AG09309 (cell line): ENCODE measurements at places on chromosomes 12 and 14.

DNA sequence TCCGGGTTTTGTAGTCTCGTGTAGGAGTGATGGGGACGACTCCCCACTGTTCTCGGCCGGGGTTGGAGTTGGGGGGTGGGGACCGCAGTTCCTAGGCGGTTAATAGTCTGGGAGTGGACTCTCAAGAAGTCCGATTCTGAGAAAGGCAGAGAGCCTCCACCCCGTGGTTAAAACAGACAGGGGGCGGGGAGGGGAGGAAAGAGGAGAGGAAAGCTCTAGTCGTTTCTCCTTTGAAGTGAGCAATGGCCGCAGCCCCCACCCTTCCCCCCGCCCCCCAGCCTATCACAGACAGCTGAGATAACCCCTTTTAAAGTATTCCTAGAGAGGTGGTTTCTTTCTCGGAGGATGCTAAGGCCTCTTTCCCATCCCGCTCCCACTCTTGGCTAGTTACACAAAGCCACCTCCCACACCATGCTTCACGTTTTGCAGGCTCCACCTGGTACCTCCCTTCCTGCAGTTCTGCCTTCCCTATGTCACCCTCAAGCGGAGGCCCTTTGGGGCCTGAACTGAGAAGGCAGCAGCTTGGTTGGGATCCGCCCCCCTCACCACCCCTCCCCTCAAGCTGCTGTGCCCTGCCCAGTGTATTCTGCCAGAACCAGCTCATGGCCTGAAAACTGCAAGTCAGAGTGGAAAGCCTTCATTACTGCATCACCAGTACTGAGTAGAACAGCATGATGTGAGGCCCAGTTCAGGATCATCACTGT is 853 bp downstream of the USP5 start:
- DNase-seq, result no peak

GRCh38 chr12:46265102-46265501 is 3.7 kb downstream of the SLC38A1 start:
- DNase-seq, result no peak

DNA sequence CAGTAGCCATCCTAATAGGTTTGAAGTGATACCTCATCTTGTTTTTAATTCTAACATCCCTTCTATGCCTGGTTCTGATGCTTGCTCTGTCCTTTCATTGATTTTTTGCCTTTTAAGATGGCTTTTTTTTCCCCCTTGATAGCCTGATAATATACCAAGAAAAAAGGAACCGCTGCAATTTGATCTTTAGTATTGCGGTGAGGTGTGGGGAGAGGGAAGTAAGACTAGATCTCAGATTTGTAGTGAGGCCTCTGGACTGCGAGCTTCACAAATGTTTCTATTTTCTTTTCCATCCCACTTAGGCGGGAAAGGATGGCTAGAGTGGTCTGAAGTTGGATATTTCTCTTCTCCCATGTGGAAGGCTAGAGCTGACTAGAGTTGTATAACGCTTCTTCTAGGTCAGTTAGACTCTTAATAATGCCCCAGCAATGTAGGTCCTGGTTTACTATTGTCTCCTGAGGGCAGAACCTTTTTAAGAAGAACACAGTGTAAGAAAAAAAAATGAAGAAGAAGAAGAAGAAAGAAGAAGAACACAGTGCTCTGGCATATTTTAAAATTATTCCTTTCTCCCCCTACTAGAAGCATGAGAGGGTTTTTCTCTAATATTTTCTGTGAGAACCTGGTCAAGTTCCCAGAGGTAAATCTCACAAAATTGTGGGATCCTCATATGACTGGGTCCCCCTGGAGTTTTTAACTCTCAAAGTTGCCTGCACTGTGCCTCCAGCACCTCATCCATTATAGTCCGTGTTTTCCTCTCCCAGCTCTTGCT is 11.9 kb upstream of the KLRB1 start:
- DNase-seq, result no peak

DNA sequence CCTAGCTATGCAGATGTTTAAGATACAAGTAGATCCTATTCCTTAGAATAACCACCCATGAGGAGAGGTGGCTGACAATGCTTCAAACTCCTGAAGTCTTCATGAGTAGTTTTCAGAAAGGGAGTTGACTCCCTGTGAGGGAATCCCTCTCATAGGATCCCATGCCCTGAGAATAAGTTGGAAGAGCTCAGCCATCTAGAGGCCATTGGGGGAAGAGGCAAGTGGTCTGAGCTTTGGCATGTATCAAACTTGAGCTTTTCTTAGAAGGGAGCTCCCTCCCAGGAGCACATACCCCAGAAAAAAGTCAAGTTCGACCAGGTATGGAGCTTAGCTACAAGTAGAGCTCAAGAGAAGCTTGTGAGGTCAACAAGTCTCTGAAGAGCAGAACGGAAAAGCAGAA is 165.7 kb upstream of the RBM19 start:
- DNase-seq, result no peak

DNA sequence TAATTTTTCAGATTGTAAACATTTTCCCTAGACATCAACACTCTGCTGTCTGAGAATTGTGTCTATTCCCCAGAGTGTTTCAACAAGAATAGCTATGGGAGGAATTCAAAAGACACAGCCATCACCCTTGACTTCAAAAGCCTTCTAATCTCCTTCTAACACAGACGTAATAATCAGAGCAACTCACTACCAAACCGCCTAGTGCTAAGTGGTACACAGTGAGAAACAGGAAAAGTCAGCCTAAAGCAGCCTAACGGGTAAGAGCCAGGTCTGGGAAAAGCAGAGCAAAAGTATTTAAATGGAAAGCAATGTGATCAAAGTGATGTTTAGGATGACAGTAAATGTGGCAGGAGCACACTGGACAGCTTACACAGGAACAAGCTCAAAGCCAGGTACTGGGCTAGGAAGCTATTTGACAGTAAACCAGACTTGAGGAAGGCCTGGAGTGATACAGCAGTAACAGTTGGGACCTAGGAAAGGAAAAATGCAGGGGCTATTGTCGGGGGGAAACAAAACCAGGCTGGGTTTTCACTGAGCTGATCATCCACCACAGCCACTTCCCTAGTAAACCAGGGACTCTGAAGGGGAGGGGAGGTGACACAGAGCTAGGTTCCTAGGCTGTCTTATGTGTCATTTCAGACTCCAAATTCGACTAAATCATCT is 29.4 kb downstream of the CORO1C start:
- no peak for DNase-seq

- no peak for DNase-seq
Observed at GRCh38 chr12:108805136-108805535, 52.2 kb downstream of the SSH1 start.

DNA sequence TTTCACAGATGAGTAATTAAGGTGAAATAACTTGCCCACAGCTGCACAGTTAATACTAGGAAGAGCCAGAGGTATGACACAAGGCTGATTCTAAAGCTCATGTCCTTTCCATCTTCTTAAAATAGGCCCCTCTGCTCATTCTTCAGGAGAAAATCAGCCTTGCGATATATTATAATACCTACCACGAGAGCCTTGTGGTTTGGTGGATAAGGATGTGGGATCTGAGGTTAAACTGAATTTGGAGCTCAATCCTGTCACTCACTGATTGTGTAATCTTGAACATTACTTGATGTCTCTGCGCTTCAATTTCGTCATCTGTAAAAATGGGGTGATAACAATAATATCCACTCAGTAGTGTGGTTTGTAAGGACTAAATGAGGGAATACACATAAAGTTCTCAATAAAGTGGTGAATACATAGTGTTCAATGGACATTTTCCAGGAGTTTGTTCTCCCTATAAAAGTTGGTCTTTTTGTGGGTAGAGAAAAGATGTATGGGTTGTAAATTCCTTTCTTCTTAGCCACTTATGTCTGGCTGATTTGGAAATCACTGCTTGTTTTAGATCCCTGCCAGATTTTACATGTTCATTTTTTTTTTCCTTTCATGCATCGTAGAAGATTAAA is 25.1 kb upstream of the ATP2B1 start:
- peak; percentile 98 for DNase-seq

- no peak for DNase-seq
Observed at GRCh38 chr12:89706986-89707702, 1.5 kb downstream of the ATP2B1 start.

- no peak for DNase-seq
Observed at GRCh38 chr14:69937367-69938081, 58.3 kb downstream of the SMOC1 start.

DNA sequence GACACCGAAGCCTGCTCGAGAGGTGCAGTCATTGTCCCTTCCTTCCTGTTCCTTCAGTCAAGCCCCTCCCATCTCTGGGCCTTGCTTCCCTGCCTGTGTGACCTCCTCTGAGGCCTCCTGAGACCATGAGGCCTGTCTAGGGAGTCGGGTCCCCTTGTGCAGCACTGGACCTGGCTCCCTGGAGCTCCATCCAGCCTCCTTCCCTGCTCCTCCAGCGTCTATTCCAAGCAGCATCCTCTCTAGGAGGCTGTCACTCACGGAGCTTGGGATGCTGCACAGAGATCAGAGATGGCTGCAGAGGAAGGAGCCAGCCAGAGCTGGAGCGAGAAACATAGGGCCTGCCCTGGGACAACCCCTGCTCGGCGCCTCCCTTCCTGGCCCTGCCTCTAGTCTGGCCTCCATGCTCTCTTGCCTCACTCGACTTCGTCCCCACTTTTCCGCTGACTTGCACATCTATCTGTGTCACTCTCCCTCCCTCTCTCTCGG is 142.7 kb downstream of the BCL11B start:
- DNase-seq, result no peak

DNA sequence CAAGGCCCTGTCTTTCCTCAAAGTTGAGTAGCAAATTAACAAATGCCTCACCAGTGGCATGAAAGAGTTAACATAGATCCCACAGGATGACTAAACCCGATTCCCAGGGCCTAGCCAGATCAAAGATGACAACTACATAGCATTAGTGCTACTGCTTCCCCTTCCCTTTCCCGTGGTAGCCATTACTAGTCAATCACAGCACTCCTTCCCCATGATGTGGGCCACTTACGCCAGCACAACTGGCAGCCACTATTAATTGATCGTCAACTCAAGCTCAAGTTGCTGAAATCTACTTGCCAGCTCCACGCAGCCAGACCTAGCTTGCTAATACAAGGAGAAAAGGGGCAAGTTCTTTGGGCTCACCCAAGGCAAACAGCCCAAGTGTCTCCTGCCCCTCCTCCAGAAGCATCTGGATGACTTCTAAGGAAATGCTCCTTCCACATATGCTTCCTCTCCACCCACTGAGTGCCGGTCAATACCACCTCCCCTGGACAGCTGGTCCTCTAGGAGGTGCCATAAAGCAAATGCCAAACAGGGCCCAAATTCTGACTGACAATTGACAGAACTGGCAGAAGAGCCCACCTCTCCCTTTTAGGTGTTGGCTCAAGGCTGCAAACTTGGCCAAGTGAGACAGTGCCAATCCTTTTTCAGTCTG is 72.6 kb downstream of the NUAK1 start:
- DNase-seq, result no peak

DNA sequence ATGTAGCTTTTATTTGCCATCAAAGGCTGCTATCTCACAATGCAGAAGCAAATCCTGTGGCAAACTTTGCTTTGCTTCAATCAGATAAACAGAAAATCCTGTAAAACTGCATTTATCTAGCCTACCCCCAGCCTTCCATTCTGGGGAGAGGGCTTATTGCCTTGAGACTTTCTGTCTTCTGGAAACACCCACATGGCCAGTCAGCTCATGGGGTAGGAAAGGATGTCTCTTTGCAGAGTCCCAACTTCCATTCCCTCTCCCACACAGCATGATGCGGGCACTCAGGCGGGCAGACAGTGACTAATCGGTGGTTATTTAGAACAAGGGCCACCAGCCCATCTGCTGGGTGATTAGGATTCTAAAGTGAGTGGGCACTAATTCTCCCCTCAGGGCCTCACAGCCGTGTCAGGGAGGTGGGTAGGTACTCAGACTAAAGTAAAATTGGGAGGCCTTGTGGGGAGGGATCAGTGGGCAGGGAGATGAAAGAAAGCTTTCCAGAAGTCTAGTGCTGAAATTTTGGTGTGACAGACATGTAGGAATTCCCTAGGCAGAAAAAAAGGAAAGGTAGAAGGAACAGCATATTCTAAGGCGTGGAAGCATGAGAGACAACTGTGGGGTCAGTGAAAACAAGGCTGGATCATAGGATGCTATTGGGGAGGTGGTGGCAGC is 720.5 kb downstream of the VRK1 start:
- no peak for DNase-seq

GRCh38 chr14:59275668-59276067 is 87.2 kb downstream of the DAAM1 start:
- no peak for DNase-seq

DNA sequence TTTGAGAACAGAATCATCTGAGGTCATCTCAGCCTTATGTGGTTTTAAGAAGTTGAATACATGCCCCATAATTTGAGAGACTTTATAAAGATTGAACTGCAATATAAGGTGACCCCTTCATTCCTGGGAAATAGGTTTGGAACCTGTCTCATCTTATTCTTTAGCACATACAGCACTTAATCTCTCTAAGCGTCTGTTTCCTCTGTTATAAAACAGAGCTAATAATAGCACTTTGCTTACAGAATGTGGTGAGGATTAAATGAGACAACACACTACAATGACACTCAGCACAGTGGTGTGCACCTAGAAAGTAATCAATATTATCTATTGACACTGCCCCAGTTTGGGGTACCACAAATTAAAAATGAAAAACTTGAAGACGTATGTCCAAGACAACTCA is 102.1 kb downstream of the DUSP6 start:
- DNase-seq, result no peak

DNA sequence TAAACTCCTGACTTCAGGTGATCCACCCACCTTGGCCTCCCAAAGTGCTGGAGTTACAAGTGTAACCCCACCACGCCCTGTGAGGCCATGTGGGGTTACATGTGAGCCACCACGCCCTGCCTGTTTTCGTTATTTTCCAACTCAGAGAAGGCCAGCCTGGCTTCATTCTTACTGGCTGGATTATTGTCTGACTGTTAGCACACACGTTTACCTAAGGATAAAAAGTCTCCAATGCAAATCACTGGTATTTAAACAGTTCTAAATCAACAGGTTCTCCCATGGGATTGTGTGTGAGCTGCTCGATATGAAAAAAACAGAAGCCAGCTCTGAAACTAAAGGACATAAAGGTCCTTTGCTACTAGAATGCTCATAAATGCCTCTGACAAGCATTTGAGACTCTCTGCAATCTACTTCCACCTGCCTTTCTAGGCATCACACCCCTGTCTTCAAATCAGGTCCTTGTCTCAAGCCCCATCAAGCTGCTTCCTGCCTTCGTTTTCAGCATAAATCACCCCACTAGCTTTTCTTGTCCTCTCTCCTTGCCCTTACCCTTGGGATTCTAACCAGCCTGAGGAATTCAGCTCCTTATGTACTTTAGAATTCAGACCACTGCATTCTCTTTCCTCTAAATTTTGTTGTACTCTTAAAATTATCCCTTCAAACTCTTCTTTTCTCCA is 265.0 kb downstream of the DUSP6 start:
- no peak for DNase-seq

DNA sequence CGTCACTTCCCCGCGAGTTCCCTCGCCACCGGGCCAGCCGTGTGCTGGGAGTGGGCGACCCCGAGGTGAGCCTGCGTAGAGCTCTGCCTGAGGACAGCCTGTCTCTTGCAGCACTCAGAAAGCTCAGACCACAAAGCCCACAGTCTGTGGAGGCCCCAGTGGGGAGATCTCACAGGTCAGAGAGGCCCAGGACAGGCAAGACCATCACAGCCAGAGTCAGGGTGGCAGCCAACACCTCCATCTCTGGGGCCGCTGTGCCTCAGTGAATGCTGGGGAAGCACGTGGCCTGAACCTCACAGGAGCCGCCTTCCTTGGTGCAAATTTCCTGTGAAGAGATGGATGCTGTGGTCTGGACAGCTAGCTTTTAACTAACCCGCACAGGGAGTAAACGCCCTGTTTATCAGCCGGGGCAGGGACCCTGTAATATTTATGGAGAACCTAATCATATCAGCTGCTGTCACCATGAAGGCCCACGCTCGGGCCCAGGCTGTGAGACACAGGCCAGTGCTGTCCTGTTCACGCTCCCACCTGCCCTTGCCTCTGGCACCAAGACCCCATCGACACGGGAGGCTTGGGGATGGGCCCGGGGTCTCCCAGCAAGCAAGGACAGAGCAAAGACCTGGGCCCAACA is 56.9 kb downstream of the CDC42BPB start:
- DNase-seq, result no peak
